Subcutaneous preadipocyte (primary cell): ENCODE measurements at places on chromosomes 2 and 18. TPM values are rescaled to one million over a fixed set of nuclear protein-coding genes. Genes with fewer than 3 reads are reported as not detected.

Gene HNMT
- 23.3 and 59.2 TPM in 2 replicates for total RNA-seq

Gene ACKR3
- 1.2 and 5.5 TPM in 2 replicates for total RNA-seq

Gene L3MBTL4
- 0.20 and 0.37 TPM in 2 replicates for total RNA-seq

Gene SLC4A1AP
- total RNA-seq, result 17.3 and 24.0 TPM in 2 replicates

Gene CLEC4F
- not detected in 2 replicates for total RNA-seq

Gene FAM237A
- not detected in 2 replicates for total RNA-seq

Gene MLPH
- 22.4 and 49.5 TPM in 2 replicates for total RNA-seq

Gene ACOXL
- not detected in 2 replicates for total RNA-seq

Gene MROH2A
- total RNA-seq, result not detected in 2 replicates

Gene SLC14A1
- under 0.01 and 1.2 TPM in 2 replicates for total RNA-seq

Gene MCM6
- 17.6 and 24.8 TPM in 2 replicates for total RNA-seq

Gene DNER
- total RNA-seq, result 0.73 and 3.1 TPM in 2 replicates

Gene ST8SIA5
- total RNA-seq, result under 0.01 and 0.20 TPM in 2 replicates

Gene RND3
- total RNA-seq, result 147 and 168 TPM in 2 replicates

Gene ALK
- total RNA-seq, result not detected in 2 replicates

Gene CPLX4
- not detected in 2 replicates for total RNA-seq

Gene FBXO48
- 0.37 and 0.59 TPM in 2 replicates for total RNA-seq

Gene KIF3C
- total RNA-seq, result 7.7 and 8.4 TPM in 2 replicates

Gene HOXD8
- total RNA-seq, result 7.7 and 10.0 TPM in 2 replicates

Gene SIGLEC15
- total RNA-seq, result 0.73 and 5.1 TPM in 2 replicates

Gene PLEKHB2
- 57.3 and 72.5 TPM in 2 replicates for total RNA-seq

Gene ADCY3
- 42.3 and 48.9 TPM in 2 replicates for total RNA-seq

Gene UGT1A6
- not detected in 2 replicates for total RNA-seq

Gene CNGA3
- total RNA-seq, result under 0.01 TPM in 2 replicates

Gene SLC30A3
- not detected in 2 replicates for total RNA-seq

Gene SCN9A
- 0.37 and 0.78 TPM in 2 replicates for total RNA-seq

Gene MARS2
- total RNA-seq, result 4.0 and 7.4 TPM in 2 replicates

Gene DPYSL5
- total RNA-seq, result not detected in 2 replicates

Gene TDRD15
- not detected in 2 replicates for total RNA-seq

Gene HOXD9
- 0.37 and 0.78 TPM in 2 replicates for total RNA-seq

Gene NHEJ1
- 21.3 and 21.7 TPM in 2 replicates for total RNA-seq

Gene CFAP53
- 0.20 and 0.37 TPM in 2 replicates for total RNA-seq

Gene TEX44
- not detected in 2 replicates for total RNA-seq

Gene IL36G
- not detected in 2 replicates for total RNA-seq

Gene MAP3K19
- not detected in 2 replicates for total RNA-seq

Gene FOXD4L1
- total RNA-seq, result under 0.01 TPM in 1 of 2 replicates, not detected in the other

Gene SLC16A14
- total RNA-seq, result under 0.01 and 0.20 TPM in 2 replicates

Gene RTP5
- not detected in 2 replicates for total RNA-seq

Gene UGT1A5
- not detected in 2 replicates for total RNA-seq

Gene CYP27A1
- 0.98 and 3.7 TPM in 2 replicates for total RNA-seq

Gene SMYD5
- 21.7 and 25.6 TPM in 2 replicates for total RNA-seq

Gene SERPINB7
- 0.59 TPM in 1 of 2 replicates, not detected in the other for total RNA-seq

Gene TFPI
- total RNA-seq, result 274 and 337 TPM in 2 replicates

Gene FLACC1
- total RNA-seq, result 1.4 and 1.5 TPM in 2 replicates

Gene SULT1C2
- total RNA-seq, result under 0.01 and 0.39 TPM in 2 replicates

Gene EGR4
- total RNA-seq, result not detected in 2 replicates

Gene SDC1
- total RNA-seq, result 6.6 and 20.3 TPM in 2 replicates

Gene AMER3
- not detected in 2 replicates for total RNA-seq
